Keratinocyte (primary cell): ENCODE measurements at places on chromosomes 12 and 14. TPM values are rescaled to one million over a fixed set of nuclear protein-coding genes. Genes with fewer than 3 reads are reported as not detected.

GRCh38 chr14:68506021-68506644, 286.7 kb downstream of the ZFP36L1 start:
- H3K4me1 ChIP-seq: peaks cover 25% of the 10 kb centered on the region
- no peaks in the 10 kb centered on the region for H3K36me3 ChIP-seq
- peak overlapping the region; percentile 19 for H3K4me3 ChIP-seq
- H3K27ac ChIP-seq: peak overlapping the region; percentile 78

DNA sequence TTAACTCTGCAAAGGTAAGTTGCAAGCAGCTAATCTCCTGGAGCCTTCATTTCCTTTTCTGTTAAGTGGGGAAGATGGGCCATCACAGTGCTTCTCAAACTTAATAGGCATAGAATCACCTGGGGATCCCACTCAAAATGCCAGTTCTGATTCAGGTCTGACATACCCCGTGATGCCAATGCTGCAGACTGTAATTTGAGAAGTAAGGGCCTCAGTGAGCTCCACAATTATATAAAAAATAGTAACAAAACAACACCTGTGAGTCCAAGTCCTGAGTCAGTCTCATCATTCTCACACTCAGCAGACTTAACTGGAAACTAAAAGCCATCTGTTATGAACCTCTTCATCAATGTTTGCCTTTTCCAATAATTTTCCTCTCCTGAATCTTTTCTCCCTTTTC, 10.8 kb upstream of the PSMA6 start:
- DNase-seq: no peak
- H3K36me3 ChIP-seq: no peaks in the 10 kb centered on the region
- H3K27ac ChIP-seq: no peak overlapping the region

Gene RERGL
- polyA plus RNA-seq: 0.15 to 0.20 TPM in 2 of 3 replicates, not detected in the other

DNA sequence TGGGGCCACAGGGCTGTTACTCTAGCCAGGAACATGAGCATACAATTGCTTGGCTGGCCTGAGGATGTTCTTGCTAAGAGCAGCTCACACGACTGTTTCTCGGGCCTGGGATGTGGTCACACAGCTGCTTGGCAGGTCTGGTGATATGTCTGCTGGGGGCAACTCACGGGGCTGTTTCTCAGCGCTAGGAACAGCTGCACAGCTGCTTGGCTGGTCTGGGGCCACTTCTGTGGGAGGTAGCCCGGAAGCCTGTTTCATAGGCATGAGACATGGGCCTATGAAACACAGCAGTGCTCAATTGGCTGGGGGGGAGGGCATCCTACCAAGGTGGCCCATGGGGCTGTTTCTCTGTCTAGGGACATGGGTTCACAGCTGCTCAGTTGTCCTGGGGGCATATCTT, 73.4 kb upstream of the DDHD1 start:
- no peak for DNase-seq
- H3K27ac ChIP-seq: no peak overlapping the region
- H3K4me1 ChIP-seq: no peaks in the 10 kb centered on the region
- no peaks in the 10 kb centered on the region for H3K27me3 ChIP-seq
- no peaks in the 10 kb centered on the region for H3K36me3 ChIP-seq

- DNase-seq: no peak
- no peaks in the 10 kb centered on the region for H3K4me1 ChIP-seq
- H3K27me3 ChIP-seq: no peaks in the 10 kb centered on the region
- no peak overlapping the region for H3K4me3 ChIP-seq
Observed at GRCh38 chr12:57139796-57140649, 7.4 kb downstream of the LRP1-AS start.

- H3K4me1 ChIP-seq: peaks cover 4% of the 10 kb centered on the region
- H3K4me3 ChIP-seq: no peak overlapping the region
- no peaks in the 10 kb centered on the region for H3K36me3 ChIP-seq
Observed at GRCh38 chr12:7645395-7646177, 20.1 kb downstream of the APOBEC1 start.

DNA sequence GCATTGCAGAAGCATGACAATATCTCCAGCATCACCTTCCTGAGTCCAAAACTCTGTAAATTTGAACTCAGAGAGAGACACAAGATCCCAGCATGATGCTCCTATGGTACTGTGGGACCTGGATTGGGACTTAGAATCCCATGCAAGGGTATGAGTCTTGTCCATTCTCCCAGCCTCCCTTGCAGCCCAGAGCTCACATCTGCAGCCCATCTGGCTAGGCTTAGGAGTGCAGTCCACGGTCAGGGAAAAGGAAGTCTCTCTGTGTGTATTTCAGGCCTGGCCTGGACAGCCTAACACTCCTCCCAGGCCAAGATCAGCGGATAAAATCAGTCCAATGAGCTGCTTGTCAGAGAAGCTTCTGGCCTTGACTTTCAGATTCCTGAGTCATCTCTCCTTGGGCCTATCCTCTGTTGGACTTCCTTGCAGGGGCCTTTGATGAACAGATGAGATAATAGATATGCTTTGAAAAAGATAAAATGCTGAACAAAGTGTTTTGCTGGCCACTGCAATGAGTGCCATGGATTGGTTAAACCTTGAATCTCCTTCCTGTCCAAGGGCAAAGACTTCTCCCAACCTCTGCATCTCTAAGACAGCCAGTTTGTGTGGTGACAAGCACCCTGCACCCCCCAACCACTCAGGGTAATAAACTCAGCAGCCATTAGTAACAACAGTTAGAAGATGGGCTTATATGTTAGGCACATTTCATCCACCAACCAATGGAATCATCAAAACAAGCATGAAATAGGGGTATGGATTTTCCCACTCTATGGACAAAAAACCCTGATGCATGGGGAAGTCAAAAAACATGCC, 412.8 kb upstream of the TBX3 start:
- DNase-seq: no peak
- H3K27ac ChIP-seq: no peak overlapping the region
- H3K36me3 ChIP-seq: no peaks in the 10 kb centered on the region
- no peaks in the 10 kb centered on the region for H3K4me1 ChIP-seq

- H3K27me3 ChIP-seq: no peaks in the 10 kb centered on the region
- peaks cover 20% of the 10 kb centered on the region for H3K4me1 ChIP-seq
- H3K4me3 ChIP-seq: no peak overlapping the region
- no peak for DNase-seq
Observed at GRCh38 chr12:53101931-53102781, 1.1 kb upstream of the SOAT2 start.

Gene SRRM4
- polyA plus RNA-seq: not detected in 3 replicates

Gene MYO1A
- 0.01 TPM in 1 of 3 replicates, not detected in the others for polyA plus RNA-seq

Gene MEG3
- polyA plus RNA-seq: 2.7 to 6.2 TPM (median 5.6 TPM) in 3 replicates

- no peaks in the 10 kb centered on the region for H3K27me3 ChIP-seq
- DNase-seq: no peak
- H3K27ac ChIP-seq: peak within 1 kb of the TSS; percentile 56
- no peaks in the 10 kb centered on the region for H3K36me3 ChIP-seq
- peak within 1 kb of the TSS; percentile 71 for H3K4me3 ChIP-seq
- peaks cover 13% of the 10 kb centered on the region for H3K4me1 ChIP-seq
Observed at GRCh38 chr12:48788854-48789775, at the start of gene ADCY6. Gene ADCY6, minus strand, starts transcription at chr12:48789089. Its CDS starts 5,655 bp downstream, at chr12:48783434.

GRCh38 chr12:93441081-93441616, 598 bp downstream of the UBE2N start:
- no peak for DNase-seq
- no peaks in the 10 kb centered on the region for H3K36me3 ChIP-seq
- peak overlapping the region; percentile 96 for H3K4me3 ChIP-seq

Gene RIMBP2
- 0.02 to 0.16 TPM (median 0.12 TPM) in 3 replicates for polyA plus RNA-seq

DNA sequence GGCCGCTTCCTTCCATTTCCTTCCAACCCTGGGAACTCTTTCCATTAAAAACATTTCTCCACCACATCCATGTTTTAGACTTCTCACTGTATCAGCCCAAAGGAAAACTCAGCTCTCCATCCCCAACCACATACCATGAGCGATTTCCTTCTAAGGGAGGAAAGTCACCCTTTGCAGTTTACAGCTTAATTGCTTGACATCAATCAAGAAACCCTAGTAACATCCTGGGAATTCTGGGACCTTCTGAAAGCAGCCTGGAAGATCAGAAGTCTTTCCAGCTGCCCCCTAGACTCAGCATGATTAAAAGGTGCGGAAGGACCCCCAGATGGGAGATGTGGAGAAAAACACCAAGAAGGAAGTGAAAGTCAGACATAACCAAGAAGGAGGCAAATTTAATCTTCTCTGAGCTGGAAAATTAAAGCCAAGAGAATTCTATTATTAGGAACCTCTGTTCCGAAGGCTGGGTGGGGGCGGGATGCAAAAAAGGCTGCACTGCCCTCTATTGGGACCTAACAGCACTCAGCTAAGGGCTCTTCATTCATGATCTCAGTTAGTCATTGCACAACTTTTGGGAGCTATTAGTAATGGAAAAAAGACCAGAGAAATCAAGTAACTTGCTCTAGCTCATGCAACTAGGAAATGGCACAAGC, 73.3 kb upstream of the PLXNC1 start:
- no peak overlapping the region for H3K27ac ChIP-seq
- no peak overlapping the region for H3K4me3 ChIP-seq
- H3K4me1 ChIP-seq: peaks cover 7% of the 10 kb centered on the region
- H3K27me3 ChIP-seq: no peaks in the 10 kb centered on the region
- H3K36me3 ChIP-seq: no peaks in the 10 kb centered on the region

GRCh38 chr14:81991998-81992397, 458.3 kb upstream of the SEL1L start:
- no peak for DNase-seq
- no peak overlapping the region for H3K27ac ChIP-seq
- H3K4me3 ChIP-seq: no peak overlapping the region
- no peaks in the 10 kb centered on the region for H3K36me3 ChIP-seq

DNA sequence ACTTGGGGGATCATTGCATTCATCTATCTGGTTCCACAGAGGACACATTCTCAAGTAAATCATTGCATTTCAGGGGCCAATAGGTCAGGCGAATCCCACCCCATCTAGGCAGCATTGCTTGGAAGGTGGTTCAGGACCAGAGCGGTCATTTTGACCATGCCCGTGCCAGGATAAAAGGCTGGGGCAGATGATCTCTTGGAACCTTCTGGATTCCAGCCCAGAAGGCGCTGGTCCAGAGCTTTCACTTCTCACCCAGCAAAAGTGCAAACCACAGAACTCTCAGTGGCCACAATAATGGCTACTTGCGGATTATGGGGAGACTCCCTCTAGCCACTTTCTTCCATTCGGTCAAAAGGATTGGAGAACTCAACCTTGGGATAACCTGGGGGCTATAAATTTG, 595 bp upstream of the KRT85 start:
- DNase-seq: no peak
- H3K27me3 ChIP-seq: peaks cover 12% of the 10 kb centered on the region
- H3K36me3 ChIP-seq: no peaks in the 10 kb centered on the region
- no peak overlapping the region for H3K27ac ChIP-seq
- no peaks in the 10 kb centered on the region for H3K4me1 ChIP-seq
- H3K4me3 ChIP-seq: no peak overlapping the region

DNA sequence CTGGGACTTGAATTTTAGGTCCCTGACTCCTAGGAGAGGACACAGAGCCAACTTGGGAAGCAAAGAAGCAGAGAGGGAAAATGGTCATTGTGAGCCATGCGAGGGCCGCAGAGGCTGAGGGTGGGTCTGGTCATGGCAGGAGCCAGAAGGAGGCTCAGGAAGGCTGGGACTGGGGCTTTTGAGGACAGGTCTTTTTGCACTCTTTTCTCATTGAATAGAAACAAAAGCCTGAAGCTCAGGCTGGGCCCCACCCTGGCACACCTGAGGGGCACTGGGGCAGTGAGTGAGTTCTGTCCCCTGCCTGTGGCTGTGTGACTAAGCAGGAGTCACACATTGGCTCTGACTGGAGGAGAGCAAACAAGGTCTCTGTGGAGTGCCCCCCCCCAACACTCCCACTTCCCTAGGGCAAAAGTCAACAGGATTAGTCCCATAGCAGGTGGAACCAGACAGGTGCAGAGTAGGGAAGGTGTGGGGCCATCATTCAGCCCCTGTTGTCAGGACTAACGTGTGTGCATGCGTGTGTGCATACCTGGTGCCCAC, 2.8 kb downstream of the KRT7 start:
- H3K27ac ChIP-seq: no peak overlapping the region
- no peaks in the 10 kb centered on the region for H3K36me3 ChIP-seq
- H3K27me3 ChIP-seq: no peaks in the 10 kb centered on the region
- H3K4me1 ChIP-seq: peaks cover 35% of the 10 kb centered on the region
- no peak for DNase-seq
- H3K4me3 ChIP-seq: no peak overlapping the region

DNA sequence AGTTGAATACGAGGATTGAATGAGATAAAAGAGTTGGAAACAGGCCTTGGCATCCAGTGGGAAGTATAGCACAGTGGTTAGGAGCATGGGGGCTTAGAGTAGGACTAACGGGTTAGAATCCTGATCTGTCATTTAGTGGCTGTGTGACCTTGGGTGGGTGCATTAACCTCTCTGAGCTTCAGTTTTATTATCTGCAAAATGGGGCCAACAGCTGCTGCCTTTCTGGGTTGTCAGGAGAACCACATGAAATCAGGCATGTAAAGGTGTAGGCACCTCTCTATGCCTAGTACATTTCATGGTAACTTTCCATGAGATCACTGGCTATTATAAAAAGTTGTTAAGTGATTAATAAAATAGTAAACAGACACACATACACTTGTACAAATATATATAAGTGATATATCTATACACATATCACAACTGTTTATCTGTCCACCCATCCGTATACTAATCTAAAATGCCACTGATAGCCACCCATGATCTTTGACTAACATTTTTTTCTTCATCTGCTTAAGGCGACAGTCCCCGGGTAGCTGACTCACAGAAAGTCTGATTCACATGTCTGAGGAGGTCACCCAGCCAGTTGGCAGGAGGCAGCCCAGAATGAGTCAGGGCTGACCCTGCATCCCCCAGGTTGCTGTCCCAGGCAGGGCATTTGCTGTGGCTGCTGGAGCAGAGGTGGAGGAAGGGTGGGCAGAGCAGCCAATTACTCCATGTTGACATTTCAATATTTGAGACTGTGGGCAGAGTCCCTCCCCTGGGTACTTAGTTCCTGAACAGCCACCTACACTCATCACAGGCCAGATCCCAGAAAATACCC, 125.6 kb upstream of the NOS1 start:
- DNase-seq: no peak
- H3K27ac ChIP-seq: no peak overlapping the region
- no peaks in the 10 kb centered on the region for H3K36me3 ChIP-seq
- H3K27me3 ChIP-seq: no peaks in the 10 kb centered on the region
- H3K4me3 ChIP-seq: no peak overlapping the region

DNA sequence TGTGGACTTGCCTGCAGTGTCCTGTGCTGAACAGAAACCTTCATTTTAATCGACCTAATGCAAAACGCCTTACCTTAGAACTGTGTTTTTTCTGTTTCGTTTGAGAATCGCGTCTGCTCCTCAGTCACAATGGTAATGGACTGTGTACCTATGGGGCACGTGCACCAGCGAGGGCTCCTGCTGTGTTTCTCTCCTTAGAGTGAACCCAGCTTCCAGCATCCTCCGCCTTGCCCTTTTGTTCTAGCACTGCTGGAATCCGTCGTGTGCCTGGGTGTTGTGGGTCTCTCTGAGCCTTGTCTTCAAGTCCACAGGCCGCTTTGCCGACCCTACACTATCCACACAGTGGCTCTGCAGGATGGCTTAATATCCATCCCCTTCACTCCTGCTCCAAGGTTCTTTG, 3.6 kb downstream of the AMN start:
- DNase-seq: no peak
- H3K27me3 ChIP-seq: peaks cover 48% of the 10 kb centered on the region
- H3K4me3 ChIP-seq: no peak overlapping the region
- H3K27ac ChIP-seq: no peak overlapping the region
- no peaks in the 10 kb centered on the region for H3K36me3 ChIP-seq
